B cell (primary cell): ENCODE measurements at places on chromosomes 16 and 17.

- DNase-seq = no peak
Measured at GRCh38 chr17:45266372-45266926, 4.6 kb upstream of the SPATA32 start.

GRCh38 chr16:56667581-56668571, at the start of gene MT1G:
TSS of gene MT1G (minus strand) at chr16:56668065. CDS start at chr16:56667993, 72 bp downstream.
- DNase-seq = no peak

GRCh38 chr17:48604770-48605329, at the start of gene HOXB6:
TSS of gene HOXB6 (minus strand) at chr17:48604986. CDS start at chr17:48598150, 6,836 bp downstream.
- DNase-seq = no peak

DNA sequence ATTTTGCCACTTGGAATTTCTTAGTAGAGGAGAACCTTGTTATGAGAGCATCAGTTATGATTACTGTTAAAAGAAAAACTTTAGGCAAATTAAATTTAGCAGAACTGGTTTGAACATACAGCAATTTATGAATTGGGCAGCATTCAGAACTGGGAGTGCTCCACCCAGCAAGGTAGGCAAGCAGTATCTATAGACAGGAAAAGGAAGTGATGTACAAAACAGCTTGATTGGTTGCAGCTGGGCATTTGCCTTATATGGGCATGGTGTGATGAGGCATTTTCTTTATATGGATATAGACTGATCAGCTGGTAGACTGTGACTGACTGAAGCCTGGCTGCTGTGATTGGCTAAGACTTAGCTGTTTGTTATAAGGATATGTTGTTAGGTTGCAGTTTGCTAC, 17.6 kb upstream of the CYLD start:
- no peak for DNase-seq

DNA sequence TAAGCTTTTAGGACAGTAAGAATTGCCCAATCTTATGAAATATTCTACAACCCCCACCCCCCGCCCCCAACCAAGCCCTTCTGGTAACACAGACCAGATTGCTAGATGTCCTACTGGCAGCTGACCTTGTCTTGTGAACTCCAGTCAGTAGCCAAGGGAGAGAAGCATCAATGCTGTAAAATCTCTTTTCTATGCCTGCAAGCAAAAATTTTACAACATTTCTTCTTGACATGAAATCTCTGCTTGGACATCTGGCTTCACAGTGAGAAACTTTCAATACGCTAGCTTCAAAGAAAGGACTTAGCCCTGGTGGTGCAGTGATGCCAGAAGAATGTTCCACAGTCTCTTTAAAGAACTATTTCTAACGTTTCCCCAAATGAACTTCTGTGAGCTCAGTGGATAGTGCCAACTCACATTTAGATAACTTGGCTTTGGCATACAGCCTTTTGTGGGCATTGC, 169.3 kb upstream of the AXIN2 start:
- DNase-seq = no peak

DNA sequence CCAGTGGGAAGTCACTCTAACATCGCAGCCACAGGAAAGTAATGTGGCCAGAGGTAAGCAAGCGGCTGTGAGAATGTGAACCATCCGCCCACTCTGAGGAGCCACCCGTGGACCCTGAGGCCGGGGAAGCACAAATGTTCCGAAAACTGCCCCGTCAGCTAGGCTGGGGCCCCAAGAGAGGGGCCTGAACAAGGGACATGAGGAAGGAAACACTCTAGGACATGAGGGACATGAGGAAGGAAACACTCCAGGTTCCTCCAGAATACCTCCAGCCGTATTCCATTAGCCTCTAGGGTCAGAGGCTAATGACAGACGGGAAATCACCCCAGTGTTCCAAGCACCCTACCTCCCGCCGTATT, 317 bp downstream of the TEFM start:
- DNase-seq = no peak

DNA sequence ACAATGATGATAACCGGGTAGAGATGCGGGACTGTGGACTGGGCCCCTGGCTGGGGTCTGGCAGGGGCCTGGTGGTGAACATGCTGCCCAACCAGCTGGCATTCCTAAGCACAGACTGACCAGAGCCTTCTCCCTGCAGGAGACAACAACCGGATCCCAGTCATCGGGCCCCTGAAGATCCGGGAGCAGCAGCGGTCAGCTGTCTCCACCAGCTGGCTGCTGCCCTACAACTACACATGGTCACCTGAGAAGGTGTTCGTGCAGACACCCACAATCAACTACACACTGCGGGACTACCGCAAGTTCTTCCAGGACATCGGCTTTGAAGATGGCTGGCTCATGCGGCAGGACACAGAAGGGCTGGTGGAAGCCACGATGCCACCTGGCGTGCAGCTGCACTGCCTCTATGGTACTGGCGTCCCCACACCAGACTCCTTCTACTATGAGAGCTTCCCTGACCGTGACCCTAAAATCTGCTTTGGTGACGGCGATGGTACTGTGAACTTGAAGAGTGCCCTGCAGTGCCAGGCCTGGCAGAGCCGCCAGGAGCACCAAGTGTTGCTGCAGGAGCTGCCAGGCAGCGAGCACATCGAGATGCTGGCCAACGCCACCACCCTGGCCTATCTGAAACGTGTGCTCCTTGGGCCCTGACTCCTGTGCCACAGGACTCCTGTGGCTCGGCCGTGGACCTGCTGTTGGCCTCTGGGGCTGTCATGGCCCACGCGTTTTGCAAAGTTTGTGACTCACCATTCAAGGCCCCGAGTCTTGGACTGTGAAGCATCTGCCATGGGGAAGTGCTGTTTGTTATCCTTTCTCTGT, 5.1 kb upstream of the SLC7A6 start:
- no peak for DNase-seq

- DNase-seq = no peak
Measured at GRCh38 chr17:78211032-78211431, 3.0 kb upstream of the BIRC5 start.

GRCh38 chr17:80969030-80969673, 22.5 kb upstream of the CHMP6 start:
- DNase-seq = no peak

GRCh38 chr16:83143788-83144187, 517.0 kb downstream of the CDH13 start:
- DNase-seq = no peak

DNA sequence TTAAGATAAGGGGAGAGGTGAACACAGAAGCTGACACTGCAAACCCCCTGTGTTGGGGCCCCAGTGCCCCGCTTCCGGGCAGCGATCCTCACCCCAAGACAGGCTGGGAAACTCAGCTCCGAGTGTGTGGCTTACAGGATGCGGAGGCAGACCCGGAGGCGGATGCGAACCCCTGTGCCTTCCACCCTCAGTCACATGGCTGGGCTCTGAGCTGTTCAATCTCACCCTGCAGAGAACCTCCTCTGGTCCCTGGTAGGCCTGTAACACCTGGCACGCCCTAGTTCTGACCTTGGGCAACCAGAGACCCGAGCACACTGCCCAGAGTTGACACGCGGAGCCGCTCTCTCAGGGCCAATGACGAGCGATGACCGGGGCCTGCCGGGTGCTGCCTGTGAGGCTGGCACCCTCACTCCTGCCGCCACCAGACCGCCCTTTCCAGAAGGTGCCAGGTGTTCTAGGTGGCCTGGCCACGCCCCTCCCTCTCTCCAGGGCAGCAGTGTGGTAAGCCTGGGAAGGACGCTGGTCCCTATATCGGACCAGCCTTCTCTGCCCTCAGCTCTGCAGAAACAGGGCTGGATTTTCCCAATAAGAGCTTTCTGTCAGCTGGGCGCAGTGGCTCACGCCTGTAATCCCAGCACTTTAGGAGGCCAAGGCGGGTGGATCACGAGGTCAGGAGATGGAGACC, 23.3 kb downstream of the MEAK7 start:
- no peak for DNase-seq

GRCh38 chr17:20173091-20173490, 163.9 kb downstream of the SPECC1 start:
- no peak for DNase-seq

- no peak for DNase-seq
Measured at GRCh38 chr17:83115832-83116231, 36.4 kb downstream of the METRNL start.

DNA sequence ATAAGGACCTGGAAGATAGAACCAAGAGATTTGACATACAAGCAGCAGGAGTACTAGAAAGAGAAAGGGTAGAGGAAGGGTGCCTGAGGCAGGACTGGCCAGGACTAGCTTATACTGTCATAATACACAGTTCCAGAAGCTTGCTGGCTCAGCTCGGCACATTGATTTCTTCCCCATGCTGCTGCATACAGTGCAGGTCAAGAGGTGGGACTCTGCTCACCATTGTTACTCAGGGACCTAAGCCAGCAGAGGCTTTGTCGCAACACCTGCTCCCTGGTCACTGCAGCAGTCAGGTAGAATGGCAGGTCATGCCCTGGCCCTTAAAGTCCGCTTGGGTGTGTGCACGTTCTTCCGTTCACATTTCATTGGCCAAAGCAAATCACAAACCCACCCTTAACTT, 32.8 kb downstream of the LDHD start:
- no peak for DNase-seq

DNA sequence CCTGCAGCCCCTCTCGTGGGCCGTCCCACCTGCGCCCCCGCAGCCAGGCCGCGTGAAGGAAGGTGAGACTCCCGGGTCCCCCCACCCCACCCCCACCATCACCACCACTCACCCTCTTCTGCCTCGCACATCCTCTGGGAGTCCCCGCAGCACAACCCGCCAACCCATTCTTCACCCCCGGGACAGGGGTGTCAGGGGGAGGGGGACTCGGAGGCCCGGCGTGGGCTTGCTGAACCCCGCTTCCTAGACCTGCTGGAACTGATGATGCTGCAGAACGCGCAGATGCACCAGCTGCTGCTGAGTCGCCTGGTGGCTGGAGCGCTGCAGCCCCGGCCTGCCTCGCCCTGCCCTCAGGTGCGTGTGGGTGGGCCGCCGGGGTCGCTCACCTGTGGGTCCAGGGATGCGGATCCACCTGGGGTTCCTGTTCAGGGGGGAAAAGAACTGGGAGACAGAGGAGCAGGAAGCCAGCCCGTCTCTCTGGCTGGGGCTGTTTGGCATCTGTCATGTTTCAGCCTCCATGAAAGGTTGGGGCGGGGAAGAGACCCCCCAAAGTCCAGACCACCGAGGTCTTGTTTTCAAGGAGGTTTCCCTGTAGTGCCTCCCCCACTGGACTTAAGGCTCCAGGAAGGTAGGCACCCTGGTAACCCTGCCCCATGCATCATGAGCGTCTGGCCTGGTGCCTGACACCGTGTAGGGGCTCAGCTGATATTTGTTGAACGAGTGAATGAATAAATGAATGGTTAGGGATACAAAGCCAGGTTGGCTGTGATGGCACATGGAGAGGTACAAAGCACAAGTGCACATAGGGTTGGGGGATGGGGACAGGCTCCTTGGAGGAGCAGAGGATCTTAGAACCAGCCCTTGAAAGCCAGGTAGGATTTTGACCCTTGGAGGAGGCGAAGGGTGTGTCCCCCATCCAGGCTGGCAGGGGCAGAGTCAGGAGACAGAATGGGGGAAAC, 849 bp downstream of the PRR29 start:
- peak; percentile 42 for DNase-seq

- no peak for DNase-seq
Measured at GRCh38 chr17:67431249-67432015, 54.4 kb downstream of the PITPNC1 start.

DNA sequence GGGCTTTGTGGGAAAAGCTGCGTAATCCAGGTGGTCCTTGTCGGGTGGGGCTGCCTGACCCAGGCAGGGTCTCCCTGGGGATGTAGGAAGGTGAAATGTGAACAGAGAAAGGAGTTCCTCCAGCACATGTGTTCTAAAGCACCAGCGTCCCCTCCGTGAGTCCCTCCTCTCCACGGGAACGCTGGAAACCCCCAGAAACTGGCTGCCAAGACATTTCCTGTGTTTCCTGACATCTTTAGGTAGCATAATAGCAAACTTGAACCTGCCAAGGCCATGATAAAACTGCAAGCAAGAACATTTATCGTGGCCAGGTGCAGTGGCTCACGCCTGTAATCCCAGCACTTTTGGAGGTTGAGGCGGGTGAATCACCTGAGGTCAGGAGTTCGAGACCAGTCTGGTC, 12.6 kb upstream of the PYDC1 start:
- DNase-seq = no peak

DNA sequence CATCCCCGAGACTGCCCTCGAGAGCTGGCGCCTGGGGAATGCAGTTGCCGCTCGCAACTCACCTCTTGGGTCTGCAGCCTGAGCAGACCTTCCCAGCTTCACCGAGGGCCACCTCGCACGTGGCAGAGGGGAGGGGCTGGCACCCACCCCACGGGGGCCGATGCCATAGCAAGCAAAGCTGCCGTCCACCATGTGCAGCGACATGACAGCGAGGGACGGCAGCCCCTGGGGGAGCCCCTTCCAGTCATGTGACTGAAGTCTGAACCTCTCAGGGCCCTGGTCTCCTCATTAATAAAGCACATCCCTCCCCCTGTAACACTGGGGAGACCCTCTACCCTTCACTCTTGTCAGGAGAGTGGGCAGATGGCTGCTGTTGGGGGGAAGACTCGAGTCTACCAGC, 30.5 kb downstream of the CIBAR2 start:
- no peak for DNase-seq

DNA sequence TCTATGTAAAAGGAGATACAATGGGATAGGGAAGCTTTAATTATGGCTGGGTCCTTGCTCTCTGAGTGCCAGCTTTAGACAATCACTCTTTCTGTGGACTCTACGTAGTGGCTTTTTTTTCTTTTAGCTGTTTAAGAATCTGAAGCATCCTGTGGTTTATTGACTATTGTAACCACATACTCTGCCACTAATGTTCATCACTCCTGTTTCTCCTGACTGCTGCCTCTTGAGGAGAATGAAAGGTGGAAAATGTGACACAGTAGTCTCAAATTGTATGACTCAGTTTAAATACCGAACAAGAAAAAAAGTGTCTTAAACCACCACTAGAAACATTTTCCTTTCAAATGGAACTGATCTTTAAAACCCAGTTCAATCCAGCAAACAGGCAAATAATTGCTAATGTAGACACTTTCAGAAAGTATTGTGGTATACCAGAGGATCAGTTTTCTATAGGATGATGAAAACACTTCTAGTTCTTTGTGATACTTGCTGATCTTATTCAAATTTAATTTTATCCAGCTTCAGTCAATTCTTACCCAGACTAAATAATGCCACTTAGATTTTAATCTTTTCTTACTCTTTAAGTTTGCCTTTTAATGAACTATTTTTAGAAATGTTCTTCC, 302.7 kb upstream of the PMFBP1 start:
- DNase-seq = no peak

DNA sequence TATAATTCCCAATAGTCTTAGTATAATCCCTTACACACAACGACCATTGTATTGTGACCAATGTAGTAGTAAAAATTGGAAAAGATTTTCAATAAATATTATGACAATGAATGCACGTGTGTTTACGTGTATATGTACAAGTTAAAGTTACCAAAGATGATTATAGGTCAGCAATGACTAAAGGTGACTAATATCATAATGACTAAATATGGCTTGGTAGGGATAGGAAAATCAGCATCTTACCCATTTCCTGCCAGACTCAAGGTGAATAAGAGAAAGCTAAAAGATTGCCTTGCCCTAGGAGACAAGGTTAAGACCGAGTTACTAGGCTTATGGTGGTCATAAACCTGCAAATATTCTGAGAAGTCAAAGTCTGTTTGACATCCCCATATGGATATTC, 34.4 kb downstream of the CPD start:
- no peak for DNase-seq

GRCh38 chr16:31386157-31386984, 6.8 kb upstream of the ITGAD start:
- peak; percentile 63 for DNase-seq
